ENCODE measurements at places on chromosomes 4 and X.

- no peak for DNase-seq
Observed at GRCh38 chr4:62661821-62662220, 1461.7 kb downstream of the ADGRL3 start.

GRCh38 chr4:156169861-156170260, 216.2 kb upstream of the CTSO start:
- DNase-seq = no peak

- no peak for DNase-seq
Observed at GRCh38 chrX:136600059-136600458, 47.9 kb upstream of the CD40LG start.

DNA sequence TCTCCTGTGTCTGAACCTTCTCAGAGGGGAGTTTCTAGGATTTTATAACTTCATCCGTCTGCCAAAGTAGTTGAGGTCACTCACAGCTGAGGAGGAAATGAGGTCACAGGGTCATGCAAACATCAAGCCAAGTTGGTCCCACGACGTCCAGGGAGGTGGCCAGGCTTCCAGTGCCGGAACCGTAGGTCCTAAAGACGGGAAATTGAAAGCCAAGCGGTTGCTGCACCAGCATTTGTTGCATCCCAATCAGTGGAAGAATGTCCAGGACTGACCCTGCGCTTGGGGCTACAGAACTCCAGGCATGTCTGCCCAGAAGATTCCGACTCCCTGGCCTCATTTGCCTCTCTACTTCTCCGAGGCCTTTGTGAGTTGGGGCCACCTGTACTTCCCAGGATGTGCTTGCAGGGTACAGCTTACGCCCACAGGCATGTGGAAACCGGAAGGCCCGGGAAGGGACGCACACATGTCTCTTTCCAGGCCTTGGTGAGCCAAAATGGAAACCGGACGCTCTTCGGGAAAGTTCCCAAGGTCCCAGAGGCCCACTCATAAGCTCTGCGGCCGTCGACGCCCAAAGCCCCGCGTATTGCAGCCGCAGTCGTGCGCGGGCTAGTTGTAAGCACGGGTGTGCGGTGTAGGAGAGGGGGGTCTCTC, 9.3 kb downstream of the PRDM8 start:
- no peak for DNase-seq

DNA sequence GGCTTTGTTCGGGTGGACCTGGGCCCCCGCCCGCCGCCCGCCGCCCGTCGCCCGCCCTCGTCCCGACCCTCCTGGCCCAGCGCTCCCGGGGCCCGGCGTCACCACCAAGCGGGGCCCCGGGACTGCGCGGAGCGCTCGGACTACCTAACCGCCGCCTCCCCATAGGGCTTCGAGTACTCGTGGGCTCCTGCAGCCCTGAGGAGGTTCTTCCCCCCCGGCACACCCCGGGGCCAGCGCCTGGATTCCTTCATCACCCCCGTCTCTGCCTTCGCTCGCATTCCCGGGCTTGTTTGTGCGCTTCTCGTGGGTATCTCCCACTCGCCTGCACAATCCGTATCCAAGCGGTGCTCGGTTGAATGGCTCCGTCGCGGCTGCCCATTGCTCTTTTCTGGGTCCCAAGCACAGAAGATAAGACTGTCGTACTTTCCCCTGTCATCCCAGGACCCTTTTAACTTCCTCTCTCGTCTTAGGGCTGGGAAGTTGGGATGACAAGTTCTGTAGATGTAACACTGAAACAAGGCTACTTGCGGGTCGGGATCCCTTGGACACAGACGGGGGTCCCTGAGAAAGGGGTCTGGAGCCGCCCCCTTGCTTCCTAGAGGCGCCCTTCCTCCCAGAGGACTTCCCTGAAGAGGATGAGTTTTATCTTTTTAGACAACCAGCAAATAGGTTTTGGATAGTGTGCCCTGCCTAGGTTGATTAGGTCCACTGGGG, 565 bp downstream of the MOB1B start:
- no peak for DNase-seq

GRCh38 chr4:106395582-106395981, 27.0 kb upstream of the GIMD1 start:
- DNase-seq = no peak

GRCh38 chr4:158781963-158782362, 13.1 kb downstream of the FNIP2 start:
- DNase-seq = no peak

- no peak for DNase-seq
Observed at GRCh38 chr4:138269175-138269574, 27.0 kb upstream of the SLC7A11 start.

DNA sequence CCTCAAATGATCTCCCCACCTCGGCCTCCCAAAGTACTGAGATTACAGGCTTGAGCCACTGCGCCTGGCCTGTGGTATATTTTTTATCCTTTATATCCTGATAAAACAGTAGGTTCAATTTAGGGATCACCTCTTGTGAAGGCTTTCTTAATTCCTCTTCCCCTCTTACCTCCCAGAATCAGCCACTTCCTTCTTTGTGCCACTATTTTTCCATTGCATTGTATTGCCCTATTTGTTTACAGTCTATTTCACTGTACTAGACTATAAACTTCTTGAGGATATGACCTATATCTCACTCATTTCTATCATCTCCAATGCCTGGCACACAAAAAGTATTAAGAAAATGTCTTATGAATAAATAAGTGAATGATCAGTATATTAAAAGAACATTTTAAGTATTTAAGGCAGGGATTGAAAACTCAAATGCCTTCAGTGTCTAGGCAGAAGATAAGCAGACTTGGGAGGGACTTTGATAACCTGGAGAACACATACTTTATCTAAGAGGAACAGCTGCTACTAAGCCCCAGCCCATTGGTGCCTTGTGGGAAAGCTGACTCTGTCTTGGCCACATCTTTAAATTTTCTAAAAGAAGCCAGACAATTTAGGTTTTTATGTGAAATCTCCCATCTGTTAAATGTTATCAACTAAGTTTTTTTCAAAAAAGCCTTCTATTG, 82.3 kb upstream of the OGT start:
- no peak for DNase-seq

GRCh38 chrX:16138108-16138427, 14.7 kb downstream of the GRPR start:
- peak; percentile 2 for DNase-seq

GRCh38 chr4:122997463-122998101, 75.2 kb upstream of the NUDT6 start:
- DNase-seq = no peak

- no peak for DNase-seq
Observed at GRCh38 chr4:166535865-166536264, 662.8 kb downstream of the TLL1 start.

DNA sequence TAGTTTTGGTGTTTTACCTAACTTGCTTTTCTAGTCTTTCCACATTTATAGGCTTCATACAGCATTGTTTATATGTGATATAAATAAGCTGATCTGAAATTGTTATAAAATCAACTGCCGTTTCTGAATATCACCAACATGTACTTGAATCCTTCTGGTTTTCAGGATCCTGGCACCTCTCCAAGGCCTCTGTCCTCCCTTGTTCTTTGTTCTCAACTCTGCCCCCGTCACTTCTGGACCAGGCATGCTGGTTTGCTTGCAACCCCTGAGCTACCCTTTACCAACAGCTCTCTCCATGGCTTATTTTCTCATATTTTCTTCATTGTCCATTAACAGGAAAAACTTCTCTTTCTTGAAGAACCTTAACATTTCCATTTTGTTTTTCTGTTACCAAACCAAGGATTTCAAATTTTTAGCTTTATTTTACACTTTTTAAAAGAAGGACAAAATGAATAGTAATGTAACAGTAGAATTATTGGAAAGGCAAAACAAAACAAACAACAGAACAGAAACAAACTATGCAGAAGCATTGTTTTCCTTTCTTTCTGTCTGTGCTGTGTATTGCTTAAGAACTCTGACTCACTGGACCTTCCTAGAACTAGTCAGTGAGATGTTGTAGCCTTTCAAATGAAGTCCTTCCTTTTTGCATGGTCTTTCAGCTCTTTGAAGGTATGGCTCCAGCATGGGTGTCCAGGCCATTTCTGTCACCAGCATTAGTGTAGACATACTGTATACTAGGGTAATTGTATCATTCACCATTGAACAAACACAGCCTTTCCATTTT, 44.8 kb downstream of the BANK1 start:
- DNase-seq = peak; percentile 51

GRCh38 chr4:87498446-87498900, 30.7 kb downstream of the SPARCL1 start:
- DNase-seq = no peak

GRCh38 chrX:124346117-124346876, at the start of gene SH2D1A:
SH2D1A (plus strand) TSS chrX:124346563; CDS start chrX:124346643, 80 bp downstream.
- peak; percentile 19 for DNase-seq

DNA sequence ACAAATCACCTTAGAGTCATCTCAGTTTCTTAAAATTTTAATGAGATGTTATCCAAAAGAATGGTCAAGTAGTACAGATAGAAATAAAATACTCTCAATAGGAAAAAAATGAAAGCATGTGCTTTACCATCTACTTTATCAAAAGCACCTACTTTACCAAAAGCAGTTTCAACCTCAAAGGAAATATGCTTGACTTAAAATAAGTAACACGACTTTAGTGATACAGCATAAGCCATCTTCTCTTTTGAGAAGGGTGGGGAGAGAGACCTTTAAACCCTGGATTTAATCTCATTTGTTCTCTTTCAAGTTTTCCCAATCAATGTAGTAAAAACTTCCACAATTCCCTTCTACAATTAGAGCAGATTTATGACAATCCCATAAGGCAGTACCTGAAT, 26.5 kb downstream of the OTUD4 start:
- DNase-seq = no peak

- DNase-seq = no peak
Observed at GRCh38 chr4:186557486-186557885, 2.1 kb upstream of the MTNR1A start.

DNA sequence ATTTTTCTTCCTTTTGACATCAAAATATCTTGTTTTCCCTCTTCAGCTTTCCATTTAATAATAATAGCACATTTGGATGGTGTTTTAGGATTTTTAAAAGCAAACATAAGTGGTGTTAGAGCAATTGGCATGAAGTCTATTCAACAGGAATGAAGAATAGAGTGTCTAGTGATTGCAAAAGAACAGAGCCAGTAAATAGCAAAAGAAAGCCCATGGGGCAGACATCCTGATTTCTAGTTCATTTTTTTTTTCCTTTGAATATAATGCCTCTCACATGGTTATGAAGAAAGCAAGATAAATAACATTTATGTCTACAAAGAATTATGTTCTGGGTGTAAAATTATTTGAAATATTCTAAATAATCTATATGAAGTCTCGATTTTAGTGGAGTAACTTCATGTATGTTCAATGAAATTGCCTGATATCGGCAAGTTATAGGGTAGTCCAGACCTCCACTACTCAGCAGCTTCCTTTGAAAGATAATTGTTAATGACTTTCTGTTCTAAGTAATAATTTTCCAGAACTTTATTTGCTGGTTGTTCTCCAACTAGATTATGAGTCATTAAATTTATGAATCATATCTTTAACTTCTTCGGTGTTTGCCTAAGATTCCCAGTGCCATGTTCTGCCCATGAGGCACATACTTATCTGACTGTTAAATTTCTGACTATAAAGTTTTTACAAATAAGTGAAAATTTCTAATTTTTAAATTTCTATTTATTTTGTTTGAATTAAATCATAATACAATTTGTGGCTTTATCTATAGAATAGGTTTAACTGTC, 587.9 kb downstream of the TLL1 start:
- no peak for DNase-seq

DNA sequence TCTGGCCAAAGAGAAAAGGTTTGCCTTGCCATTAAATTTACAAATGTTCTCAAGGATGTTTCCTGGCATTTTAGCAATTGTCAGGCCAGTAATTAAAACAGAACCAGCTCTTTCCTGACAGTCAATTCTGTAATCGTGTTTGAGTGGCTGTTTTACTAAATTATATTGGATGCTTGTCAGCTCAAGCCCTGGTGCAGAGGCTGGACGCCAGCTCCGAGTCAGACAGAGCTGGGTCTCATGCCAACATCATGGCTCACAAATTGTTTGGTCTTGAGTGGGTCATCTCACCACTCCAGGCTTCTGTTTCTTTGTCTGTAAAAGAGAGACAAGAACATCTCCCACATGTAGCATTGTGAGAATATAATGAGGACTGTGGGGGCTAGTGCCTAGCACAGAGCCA, 190.3 kb upstream of the PSAPL1 start:
- DNase-seq = no peak

DNA sequence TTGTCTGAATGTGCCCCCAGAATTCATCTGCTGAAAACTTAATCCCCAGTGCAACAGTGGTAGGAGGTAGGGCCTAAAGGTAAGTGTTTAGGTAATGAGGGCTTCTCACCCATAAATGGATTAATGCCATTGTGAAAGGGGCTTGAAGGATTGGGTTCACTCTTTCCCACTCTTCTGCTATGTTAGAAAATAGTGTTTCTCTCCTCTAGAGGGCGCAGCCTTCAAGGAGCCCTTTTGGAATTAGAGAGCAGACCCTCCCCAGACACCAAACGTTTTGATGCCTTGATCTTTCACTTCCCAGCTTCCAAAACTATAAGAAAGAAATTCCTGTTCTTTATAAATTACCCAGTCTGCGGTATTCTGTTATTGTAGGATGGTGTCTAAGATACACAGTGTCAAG, 706.4 kb downstream of the SMARCA1 start:
- no peak for DNase-seq

- DNase-seq = no peak
Observed at GRCh38 chr4:141356963-141357335, 136.3 kb downstream of the ZNF330 start.

DNA sequence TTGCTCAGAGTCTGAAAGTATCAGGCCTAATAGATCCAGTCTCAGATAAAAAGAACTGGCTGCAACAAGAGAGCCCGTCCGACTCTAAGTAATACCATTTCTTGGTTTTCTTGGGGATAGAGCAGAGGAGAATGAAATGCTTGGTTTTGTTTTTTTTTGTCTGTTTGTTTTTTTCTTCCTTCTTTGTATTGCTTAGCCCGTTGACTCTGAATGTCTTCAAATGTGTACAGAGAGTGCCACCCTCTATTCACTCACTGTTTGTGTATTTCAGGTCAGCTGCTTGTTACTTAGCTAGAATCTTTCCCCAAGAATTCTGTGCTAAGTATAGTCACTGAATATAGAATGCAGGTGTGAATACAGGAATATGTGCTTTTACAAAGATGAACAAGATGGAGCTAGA, 5.7 kb upstream of the TMEM156 start:
- no peak for DNase-seq

DNA sequence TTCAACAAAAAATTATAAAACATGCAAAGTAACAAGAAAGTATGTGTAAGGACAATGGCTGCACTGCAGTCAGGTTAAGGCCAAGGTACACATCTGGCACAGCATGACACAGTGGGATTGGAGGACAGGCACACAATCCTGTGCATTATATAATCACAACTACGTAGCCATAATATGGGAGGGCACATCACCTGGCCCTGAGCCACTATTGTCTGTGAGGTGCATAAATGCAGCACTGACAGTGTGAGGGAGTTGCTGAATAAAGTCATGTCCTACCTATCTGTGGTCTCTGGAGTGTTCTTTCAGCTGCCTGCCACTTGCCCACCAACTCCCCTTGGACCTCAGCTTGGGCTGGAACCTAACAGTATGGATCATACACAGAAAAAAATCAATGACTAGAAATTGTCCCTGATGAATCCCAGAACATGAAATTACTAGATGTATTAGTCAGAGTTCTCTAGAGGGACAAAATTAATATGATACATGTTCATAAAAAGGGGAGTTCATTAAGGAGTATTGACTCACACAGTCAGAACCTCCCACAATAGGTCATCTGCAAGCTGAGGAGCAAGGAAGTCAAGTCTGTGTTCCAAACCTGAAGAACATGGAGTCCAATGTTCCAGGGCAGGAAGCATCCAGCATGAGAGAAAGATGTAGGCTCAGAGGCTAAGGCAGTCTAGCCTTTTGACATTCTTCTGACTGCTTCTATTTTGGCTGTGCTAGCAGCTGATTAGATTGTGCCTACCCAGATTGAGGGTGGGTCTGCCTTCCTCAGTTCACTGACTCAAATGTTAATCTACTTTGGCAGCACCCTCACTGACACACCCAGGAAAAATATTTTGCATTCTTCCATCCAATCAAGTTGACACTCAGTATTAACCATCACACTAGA, 46.4 kb upstream of the KCTD8 start:
- DNase-seq = no peak
